Hematopoietic multipotent progenitor cell treated with erythropoietin and hydrocortisone succinate and interleukin-3 and kit ligand, for 6 days (in vitro differentiated cells): ENCODE measurements at places on chromosomes 4 and X.

DNA sequence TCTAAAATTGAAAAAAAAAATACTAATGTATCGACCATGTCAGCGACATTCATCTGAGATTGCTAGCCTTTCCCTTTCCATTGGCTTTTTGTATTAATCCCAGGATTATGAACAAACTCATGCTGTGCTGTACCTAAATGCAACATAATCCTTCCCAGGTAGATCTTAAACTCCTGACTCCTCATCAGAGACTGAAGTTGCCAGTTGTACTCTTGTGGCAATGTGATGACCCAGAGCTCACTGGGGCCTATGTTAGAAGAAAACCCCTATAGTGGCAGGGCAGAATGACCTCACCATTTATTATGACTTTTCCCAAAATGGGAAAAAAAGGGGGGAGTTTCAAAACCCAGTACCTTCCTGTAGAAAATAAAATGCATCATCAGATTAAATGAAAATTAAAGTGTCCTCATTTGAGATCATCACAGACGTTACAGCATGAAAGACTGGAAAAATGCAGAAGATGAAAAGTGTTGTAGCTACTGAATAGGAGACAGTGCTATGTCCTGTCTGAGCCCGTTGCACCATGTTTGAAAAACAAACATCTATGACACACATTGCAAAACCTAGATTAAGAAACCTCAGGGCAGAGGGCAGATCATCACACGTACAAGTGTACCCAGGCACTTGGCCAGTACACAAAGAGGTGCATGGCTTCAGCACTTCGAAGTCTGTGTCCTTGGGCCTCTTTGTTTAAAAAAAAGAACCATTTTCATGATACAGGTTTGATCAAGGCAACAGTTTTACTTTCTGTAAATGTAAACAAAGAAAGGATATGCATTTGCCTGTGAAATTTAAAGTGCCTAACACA lies 6.8 kb upstream of the ACSL4 start:
- peak; percentile 60 for DNase-seq

- no peak for DNase-seq
These were observed 38.9 kb upstream of the RAP1GDS1 start for GRCh38 chr4:98222306-98222705.

- DNase-seq = no peak
These were observed 488.8 kb upstream of the CPEB2 start for GRCh38 chr4:14513471-14513870.

DNA sequence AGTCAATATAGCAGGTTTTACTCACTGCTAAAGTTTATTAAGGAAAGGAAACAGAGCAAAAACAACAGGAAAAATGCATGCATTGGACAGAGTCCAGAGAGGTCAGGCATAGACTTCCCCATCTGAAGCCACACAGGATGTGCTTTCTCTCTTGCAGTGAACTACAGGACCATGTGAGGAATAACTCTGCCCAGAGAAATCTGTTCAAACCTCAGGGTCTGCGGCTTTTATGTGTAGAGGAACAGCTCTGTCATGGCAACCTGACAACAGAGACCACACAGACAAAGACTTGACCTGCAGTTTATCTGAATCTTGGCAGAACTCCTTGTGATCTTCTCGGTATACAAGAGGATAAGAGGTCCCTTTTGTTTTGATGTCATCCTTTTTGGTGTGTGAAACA lies 46.3 kb upstream of the LONRF3 start:
- DNase-seq = no peak

- DNase-seq = peak; percentile 39
These were observed 14.3 kb downstream of the CBR4 start for GRCh38 chr4:168995537-168996295.

- peak; percentile 35 for DNase-seq
These were observed 173.9 kb upstream of the PGRMC2 start for GRCh38 chr4:128461291-128462102.

DNA sequence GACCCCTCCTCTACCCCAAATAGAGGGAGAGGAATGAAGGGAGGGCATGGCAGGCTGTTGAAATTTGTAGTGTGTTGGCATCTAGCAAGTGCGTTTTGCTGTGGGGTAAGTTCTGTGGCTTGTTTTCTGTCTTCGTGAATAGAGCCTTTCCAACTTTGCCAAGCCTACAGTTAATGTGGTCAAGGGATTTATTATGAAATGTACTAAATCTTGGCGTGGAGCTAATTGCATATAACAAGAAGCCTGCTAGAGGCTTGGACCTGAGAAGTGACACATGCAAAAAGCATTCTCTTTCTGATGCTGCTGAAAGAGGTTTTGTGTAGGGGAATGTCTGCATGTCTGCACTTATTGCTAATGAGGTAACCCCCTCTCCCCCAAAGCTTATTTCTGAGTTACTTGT lies 132.2 kb downstream of the BMPR1B start:
- DNase-seq = no peak

DNA sequence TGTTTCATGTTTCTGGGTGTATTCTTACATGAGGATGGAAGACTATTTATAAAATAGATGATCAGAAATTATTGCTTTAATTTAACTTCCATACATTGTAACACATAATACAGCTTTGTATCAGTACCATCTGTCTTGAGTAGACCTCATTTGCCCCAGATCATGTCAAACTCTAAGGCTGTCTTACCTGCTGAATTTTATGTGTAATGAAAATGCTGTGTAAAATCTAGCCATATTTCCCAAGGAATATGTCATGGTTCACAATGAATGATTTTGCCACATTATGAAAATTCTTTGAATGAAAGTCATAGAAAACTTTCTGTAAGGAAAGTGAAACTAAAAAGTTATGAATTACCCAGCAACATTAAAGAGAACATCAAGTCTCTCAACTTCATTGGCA lies 7.4 kb downstream of the BDH2 start:
- no peak for DNase-seq

DNA sequence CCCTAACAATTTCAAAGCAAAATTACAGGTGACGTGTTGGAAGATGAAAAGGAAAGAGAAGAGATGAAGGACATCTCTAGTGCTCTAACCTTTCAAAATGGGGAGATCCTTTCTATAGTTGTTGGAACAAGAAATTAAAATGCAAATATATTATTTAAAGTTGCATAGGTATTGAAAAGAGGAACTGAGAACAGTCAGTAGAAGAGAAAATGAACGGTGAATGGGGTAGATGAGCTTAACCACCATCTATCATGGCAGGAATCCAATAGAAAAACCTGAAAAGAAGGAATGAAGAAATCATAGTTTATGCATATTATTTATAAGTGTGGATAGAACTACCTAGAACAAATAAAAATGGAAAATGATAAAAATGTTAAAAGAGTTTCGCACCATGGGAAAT lies 42.0 kb downstream of the ANXA5 start:
- DNase-seq = no peak

DNA sequence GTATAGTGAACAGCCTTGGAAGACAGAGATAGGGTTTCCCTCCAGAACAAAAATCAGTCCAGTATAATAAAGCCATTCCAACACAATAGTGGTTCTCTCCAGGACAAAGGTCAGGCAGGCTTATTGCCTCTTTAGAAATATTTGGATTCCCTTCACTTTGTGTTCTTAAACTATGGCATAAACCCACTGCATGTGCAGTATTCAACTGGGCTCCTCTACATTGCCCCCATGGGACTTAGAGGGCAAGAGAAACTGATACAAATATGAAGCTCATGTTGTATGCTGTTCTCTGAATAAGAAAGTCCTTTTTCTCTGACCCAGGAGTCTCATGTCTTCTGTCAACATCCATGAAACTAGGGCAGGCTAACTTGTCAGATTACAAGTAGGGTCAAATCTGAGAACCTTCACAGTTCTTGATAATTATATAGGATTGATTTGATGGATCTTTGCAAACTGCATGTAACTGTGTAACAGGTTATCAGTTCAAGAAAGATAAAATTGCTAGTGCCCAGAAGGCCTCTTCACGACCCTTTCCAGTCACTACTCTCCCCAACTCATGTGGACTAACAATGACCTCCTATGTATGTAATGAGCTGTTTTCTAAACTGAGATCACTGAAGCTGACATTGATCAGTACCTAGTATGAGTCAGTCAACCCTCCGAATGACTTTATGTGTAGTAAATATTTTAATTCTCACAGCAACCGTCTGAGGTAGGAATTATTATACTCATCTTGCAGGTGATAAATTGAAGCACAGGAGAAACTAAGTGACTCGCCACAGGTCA lies 31.9 kb upstream of the FAM9C start:
- no peak for DNase-seq
